WTC11 (cell line): ENCODE measurements at places on chromosomes 4 and X.

- DNase-seq: no peak
These were observed 104.1 kb downstream of the ASB9 start for GRCh38 chrX:15165832-15166231.

GRCh38 chr4:48116582-48116981, 17.5 kb downstream of the TXK start:
- DNase-seq: no peak

DNA sequence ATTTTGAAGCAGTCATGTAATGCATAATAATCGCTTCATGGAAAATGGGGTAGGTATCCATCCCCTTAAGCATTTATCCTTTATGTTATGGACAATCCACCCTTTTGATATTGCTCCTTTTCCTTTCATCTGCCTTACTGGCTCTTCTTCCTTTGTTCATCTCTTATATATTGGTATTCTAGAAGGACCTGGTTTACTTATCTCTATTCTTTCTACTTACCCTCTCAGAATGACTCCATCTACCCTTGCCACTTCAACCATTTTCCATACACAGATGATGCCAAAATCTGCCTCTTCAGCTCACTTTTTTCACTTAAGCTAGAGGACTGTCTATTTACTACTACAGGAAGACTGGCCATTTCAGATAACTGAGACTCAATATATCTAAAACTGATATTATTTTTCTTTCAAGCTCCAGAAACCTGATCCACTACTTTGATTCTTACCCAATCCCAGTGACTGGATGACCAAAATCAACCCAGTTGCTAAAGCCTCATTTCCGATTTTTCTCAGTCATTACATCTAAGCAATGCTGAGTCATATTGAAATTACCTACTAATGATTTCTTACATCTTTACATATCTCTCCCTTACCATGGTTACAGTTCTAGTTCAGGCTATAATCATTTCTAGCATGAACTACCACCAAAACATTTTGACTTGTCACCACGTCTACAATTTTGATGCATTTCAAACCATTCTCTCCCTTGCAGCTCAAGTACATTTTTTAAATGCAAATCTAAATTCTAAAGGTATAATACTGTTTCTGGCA, 93.7 kb downstream of the FAAH2 start:
- no peak for DNase-seq

DNA sequence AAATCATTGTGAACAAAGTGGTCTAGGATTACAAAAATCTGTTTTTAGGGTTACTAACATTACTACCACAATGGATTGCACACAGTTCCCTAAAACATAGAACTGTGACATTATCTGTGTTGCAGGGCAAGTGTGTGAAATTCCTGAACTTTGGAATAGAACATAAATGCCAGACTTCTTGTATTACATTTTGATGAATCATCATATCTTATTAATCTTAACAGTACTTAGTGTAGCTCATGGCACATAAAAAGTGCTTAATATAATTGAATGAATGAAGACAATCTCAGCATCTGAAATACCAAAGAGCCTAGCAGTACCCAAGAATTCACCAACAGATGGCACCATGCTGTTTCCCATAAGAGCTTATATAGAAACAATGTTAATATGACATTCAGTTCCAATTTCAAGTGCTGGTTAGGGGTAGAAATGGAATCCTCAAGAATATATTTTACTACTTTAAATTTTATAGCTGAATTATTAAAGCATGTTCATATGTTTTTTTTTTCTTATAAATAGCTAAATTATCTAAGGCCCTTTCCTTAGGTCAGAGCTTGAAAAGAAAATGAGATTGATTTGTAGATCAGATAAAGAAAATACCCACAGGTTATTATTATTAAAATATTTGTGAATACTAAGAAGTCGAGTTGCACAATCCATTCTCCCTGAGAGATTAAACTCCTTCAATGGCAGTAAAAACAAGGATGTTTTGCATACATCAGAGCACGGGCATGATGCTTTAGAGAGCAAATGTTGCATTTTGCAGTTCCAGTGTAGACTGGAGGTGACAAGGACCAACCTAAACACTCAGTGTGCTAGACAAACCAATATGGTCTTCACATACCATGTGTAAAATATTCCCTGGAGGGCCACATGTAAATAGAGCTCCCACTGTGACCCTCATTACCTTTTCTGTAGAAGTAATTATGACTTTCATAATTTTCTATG, 25.7 kb upstream of the SHISA3 start:
- no peak for DNase-seq

- DNase-seq: no peak
These were observed 61.8 kb downstream of the CPE start for GRCh38 chr4:165440415-165441158.

- no peak for DNase-seq
These were observed 106.0 kb upstream of the PLAC1 start for GRCh38 chrX:134764202-134764785.

- DNase-seq: peak; percentile 24
These were observed 843.4 kb downstream of the FSTL5 start for GRCh38 chr4:161320377-161320776.

DNA sequence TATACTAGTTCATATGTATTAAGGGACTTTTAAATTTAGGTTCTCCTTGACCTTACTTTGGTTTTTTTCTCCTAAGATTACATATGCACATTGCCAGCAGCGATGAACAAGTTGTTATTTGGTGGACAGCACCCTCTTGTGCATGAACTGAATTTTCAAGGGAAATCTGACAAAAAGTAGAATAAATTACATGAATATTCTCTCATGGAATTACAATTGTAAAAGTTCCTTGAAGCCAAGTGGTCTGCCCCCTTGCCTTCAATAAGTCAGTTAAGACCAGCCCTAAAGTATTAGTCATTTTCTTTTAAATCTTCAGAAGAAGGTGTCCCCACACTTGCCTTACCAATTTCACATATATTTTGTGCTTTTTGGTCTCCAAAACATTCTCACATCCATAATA, 30.7 kb upstream of the SMARCA5 start:
- no peak for DNase-seq

DNA sequence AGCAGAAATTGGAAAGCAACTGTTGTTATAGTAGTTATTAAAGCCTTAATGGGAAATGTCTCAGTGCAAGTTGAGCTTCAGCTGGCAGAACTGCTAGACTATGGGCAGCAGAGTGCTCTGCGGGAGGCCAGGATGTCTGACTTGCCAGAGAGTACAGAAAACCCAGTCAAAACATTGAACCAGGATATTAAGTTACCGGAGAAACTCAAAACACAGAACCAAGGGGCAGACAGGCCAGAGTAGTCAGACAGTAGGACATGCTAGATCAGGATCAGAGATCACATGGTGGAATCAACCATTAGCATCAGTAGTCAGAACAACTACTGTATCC, 72.9 kb upstream of the TNIP3 start:
- DNase-seq: no peak

GRCh38 chrX:10377427-10377826, 220.7 kb downstream of the CLCN4 start:
- DNase-seq: no peak

DNA sequence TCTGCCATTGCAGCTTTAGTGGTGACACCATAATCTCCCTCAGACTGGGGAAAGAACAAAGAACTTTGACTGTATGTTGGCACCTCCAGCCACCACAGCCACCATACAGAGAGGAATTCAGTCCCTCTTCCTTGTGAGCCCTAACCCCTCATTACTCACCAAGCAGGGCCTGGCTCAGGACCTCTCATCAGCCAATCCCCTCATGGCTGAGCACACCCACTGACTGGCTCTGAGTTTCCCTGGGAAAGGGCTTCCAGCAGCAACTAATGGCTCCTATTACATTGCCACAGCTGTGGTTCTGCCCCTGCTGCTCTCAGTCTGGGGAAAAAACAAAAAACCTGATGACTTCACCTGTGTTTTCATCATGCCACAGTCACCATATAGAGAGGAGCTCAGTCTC, 1482.6 kb downstream of the FAM133A start:
- DNase-seq: no peak

GRCh38 chr4:16217300-16218051, 8.8 kb downstream of the TAPT1 start:
- DNase-seq: no peak

DNA sequence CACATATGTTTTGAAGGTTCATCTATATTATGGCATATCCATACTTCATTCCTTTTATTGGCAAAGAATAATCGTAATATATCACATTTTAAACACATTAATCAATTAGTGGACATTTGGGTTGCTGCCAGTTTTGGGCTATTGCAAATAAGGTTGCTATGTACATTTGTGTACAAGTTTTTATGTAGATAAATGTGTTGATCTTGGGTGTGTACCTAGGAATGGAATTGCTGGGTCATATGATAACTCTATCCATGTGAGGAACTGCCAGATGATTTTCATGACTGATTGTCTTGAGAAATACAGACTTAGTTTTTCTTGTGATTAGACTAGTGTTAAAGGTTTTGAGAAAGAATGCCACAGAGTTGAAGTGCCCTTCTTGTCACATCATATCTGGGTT, 99.2 kb upstream of the RAB40AL start:
- no peak for DNase-seq

GRCh38 chrX:129759576-129760061, 20.1 kb upstream of the SASH3 start:
- no peak for DNase-seq

- no peak for DNase-seq
These were observed 33.9 kb upstream of the SLC9A7 start for GRCh38 chrX:46792810-46793188.

DNA sequence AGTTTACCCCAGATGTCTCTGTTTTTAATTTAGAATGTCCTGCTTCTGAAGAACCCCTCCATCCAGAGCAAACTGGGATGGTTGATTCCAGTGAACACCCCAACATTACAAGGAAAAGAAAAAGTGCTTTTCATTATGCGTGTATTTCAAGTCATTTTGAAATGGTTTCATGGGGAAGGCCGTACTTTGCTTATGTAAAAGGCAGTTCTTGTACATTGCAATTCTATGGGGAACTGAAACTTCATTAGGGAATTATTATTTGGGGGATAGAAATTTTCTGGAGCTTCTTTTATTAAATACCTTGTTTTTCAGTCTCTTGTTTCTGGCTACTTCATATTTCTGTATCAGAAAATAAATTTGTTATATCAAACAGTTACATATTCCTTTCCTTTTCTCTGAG, 96.9 kb upstream of the ZNF518B start:
- DNase-seq: no peak

DNA sequence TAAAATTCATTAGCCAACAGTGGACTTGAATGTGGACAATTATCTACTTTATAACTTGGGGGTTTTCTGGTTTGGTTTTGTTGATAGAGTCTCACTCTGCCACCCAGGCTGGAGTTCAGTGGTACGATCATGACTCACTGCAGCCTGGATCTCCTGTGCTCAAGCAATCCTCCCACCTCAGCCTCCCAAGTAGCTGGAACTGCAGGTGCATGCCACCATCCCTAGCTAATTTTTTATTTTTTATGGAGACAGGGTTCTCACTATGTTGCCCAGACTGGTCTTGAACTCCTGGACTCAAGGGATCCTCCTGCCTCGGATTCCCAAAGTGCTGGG, 12.4 kb upstream of the ELF2 start:
- no peak for DNase-seq

GRCh38 chr4:25466966-25467697, 90.1 kb downstream of the ANAPC4 start:
- DNase-seq: no peak

DNA sequence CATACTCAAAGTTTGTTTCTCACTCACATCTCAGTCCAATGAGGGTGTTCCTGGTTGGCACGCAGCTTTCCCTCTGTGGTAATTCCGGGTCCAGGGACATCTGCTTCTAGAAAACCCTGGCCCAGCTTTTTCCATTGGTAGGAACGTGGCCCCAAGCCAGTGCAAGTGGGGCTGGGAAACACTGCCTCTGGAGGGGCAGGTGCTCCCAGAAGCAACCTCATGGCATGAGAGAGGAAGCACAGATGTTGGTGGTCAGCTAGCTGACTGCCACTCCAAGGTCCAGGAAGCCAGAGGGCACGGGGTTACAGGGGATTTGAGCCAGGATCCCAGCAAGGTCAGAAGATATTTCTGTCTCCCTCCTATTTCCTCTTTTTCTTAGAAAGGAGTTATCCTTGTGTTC, 47.5 kb downstream of the DCTD start:
- DNase-seq: no peak

- DNase-seq: peak; percentile 42
These were observed 6.8 kb upstream of the ANOS1 start for GRCh38 chrX:8738588-8739189.
